Neural crest cell (in vitro differentiated cells): ENCODE measurements at places on chromosomes 12 and 14.

DNA sequence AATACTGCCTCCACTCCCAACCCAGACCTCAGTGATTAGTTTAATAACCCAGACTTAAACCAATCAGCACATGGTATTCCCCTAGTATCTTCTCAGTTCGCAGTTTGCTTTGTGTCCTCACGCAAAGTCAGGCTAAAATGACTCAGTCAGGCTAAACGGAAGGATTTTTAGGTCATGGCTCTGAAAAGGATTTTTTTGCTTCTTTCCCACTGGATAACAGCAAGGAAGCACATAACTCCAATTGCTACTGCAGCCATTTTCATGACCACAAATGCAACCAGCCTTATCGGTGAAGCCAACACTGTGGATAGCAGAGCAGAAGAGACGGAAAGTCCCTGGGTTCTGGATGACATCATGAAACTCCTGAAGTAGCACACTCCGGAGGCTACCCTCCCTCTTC lies 67.7 kb downstream of the ZC3H14 start:
- no peak for DNase-seq

DNA sequence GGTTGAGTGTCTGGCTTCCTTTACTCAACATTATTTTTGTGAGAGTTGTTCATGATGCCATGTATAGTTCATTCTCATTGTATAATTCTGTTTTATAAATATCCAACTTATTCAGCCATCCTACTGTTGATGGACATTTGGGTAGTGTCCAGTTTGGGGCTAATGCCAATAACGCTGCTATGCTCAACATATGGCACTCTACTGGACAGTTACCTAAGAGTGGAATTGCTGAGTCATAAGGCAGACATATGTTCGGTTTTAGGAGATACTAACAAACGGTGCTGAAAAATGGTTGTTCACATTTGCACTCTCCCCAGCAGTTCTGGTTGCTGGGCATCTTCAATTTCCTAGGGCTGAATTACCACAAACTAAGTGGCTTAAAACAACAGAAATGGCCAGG lies 28.7 kb upstream of the P2RX4 start:
- DNase-seq: no peak

DNA sequence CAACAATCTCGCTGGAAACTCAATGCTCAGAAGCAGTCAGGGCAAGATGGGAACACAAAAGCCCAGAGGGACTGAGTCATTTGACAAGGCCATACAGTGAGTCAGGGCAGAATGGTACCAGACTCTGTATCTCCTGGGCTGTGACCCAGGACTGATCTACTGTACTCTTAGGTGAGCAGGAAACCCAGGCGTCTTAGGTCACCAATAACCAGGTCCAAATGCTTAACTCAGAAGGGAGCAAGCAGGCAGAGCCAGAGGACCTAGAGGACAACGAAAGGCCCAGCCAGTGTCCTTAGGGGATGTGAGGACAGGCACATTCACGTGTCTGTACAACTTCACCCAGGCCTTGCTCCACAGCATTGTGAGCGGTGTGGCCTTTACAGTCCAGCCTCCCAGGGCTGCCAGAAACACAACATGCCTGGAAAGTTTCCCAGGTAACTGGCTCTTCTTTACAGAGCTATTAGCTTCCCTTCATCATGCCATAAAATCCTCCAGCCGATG lies 69.9 kb downstream of the ARL6IP4 start:
- no peak for DNase-seq

DNA sequence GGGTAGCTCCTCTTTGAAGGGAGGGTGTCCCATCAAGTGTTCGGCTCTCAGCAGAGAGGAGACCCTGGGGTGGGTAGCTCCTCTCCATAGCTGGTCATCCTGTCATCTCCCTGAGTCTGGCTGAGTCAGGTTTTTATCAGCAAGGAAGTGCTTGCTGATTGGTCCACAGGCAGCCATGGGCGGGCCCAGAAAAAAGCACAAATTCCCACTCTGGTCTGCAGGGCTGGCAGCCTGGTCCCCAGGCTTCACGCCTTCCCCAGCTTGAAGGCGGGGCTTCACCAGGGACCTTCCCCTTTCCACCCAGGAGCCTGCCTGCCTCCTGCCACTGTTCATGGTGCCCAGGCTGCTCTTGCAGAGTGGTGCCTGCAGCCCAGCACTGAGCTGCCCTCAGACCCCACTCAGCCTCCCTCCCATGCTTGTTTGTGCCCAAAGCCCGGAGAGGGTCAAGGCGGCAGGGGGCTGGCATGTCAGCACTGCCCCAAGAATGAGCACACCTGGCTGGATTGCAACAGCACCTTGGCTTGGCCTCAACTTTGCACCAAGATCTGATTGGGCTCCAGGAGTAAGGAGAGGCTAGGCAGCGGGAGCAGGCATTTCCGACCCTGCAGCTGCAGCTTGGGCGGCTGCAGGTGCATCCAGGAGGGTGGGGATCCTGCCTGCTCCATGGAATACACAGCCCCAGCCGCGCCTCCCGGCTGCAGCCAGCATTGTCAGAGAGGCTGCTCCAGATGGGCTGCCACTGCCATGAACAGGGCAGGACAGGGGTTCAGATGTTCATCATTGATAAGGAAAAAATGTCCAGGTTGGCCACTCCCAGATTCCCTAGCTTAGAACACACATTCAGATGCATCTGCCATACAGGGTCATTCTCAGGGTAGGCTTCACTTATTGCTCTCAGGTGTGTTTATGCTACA lies 22.0 kb upstream of the WDR89 start:
- no peak for DNase-seq

DNA sequence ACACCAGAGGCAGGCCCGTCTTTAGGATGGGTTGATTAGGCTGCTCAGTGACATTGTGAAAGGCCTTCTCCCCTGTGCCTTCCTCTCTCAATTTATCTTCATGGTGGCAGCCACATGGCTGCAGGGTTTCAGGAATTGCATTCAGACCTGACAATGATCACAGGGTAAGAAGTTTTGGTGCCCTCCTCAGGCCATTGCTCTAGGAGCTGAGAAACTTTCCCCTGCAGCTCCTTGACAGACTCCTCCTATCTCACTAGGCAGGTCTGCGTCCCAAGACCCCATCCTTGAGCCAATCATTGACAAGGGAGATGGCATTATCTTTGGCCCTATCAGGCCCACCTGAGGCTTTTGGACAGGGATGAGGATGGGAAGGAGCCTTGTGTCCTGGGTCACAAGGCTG lies 57.4 kb upstream of the ANO4 start:
- no peak for DNase-seq
